ENCODE measurements at places on chromosomes 2 and 18. TPM values are rescaled to one million over a fixed set of nuclear protein-coding genes. Genes with fewer than 3 reads are reported as not detected.
A peak's percentile ranks its signal among the peaks of the same experiment; 100 is the strongest.

Gene REG3G
- total RNA-seq: not detected

Gene CFC1
- total RNA-seq: not detected

Gene GKN2
- not detected for total RNA-seq

Gene PDE1A
- 1.6 TPM for total RNA-seq

Gene NCKAP5
- total RNA-seq: not detected

Gene COL3A1
- 19.3 TPM for total RNA-seq

DNA sequence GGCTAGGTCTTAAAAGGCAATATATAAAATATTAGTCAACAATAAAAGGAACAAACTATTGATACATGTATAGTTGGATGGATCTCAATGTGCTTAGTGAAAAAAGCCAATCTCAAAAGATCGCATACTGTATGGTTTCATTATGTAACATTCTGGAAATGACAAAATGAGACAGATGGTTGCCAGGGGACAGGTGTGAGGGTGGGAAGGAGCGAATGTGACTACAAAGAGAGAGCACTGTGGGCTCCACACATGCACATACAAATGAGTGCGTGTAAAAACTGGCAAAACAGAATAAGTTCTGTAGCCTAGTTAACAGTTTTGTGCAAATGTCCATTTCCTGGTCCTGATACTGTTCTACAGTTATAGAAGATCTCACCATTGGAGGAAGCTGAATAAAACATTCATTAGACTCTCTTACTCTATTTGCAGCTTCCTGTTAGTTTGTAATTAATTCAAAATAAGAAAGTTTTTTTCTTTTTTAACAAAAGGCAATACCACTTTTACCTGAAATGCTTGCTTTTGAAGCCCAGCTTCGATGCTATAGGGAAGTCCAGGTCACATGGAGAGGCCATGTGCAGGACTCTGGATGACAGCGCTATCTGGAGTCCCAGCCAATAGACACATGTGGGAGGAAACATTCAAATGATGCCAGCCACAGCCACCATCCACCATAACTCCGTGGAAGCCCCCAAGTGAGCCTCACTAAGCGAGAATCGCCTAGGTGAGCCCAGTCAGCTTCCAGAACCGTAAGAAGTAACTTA, 21.0 kb upstream of the C2orf80 start:
- DNase-seq: peak; percentile 61

- DNase-seq: no peak
These were observed 45.9 kb downstream of the FAM228A start for GRCh38 chr2:24220554-24221291.

DNA sequence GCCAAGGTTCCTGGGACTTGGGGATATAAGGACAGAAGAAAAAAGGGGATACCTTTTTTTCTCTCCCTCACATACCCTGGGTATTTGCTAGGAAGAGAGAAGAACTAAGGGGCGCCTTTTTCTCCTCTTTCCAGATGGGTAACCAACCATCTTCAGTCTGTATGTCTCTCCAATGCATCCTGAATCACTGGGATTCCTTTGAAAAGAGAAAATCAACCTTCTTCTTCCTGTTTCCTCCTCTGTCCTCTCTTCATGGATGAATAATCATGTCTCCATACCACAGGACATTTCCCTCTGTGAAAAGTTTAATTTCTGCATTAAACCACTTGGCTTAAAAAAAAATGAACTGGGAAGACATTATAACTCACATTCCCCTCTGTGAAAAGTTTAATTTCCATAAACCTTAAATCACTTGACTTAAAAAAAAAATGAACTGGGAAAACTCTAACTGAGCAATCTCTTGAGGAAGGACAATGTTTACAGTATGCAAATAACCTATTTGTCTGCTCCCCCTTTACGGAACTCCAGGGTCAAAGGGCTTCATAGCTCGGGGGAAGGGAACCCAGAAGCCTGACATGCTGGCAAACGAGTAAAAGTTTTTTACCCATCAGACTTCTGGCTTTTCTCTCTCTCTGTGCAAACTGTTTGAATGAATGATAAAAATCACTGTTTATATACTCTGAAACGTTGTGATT, 56.7 kb upstream of the FAM98A start:
- DNase-seq: no peak

DNA sequence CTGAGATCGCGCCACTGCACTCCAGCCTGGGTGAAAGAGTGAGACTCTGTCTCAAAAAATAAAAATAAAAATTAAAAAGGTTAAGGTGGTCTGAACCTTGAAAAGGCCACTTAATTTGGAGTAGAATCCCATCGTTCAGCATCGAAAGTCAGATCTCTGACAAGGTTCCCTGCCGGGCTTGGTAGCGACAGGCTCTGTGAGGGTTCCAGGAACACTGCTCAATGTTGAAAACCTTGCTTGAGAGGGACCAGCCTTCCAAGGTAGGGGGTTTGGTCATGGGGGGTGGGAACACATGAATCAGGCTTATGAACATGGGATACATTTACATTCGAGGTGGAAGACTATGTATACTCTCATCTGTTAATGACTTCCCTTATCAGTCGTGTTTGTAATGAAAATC, 232.2 kb downstream of the FHOD3 start:
- DNase-seq: no peak

DNA sequence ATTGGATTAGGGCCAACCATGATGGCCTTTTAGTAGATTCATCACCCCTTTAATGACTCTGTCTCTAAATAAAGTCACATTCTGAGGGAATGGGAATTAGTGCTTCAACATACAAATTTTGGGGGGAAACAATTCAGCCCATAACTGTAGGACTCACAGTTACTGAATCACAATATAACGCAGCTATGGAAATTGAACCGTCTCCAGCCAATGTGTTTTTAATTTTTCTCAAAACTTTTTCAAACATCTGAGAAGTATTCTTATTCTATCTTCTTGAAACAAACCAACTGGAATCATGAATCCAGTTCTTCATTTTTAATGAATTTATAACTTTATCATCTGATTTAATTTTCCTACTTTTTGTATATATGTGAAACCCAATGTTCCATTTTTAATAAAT, 373.1 kb upstream of the SYT4 start:
- DNase-seq: no peak

DNA sequence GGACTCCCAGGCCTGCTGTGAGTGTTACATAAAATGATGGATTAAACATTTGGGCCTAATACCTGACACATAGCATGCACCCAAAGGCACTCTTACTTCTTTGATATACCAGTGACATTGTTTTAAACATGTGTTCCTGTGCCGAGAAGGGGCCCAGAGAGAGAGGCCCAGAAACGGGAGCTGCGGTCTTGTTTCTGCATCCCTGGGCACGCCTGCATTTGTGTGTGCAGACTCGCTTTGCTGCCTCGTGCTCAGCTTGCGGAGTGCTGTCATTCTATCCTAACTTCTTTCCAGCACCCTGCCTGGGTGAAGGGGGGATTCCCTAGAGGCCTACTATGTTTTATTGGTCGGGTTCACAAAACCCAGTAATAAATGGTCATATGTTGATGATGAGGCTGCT, 666.2 kb upstream of the HS6ST1 start:
- DNase-seq: no peak

DNA sequence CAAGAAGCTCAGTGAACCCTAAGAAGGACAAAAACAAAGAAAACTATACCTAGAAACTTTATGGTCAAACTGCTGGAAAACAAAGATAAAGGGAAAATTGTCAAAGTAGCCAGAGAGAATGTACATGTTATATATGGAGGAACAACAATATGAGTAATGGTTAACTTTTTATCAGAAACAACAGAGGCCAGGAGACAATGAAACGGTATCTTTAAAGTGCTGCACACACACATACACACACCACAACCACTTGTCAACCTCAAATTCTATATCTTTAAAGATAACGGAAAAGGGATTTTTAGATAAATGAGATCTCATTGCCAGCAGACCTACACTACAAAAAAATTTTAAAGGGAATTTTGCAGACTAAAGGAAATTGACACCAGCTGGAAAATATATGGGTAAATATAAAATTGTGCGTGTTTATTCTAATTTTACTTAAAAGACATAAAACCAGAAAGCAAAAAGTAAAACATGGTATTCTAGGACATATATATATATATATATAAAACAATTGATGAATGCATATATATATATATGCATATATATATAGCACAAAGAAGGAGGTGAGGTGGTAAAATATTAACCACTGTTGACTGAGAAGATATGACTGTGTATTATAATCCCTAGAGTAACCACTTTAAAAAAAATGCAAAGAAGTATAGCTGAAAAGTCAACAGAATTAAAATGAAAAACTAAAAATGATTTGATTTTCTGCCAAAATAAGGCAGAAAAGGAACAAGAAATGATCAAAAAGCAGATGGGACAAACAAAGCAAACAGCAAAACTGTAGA, 172.0 kb downstream of the SRBD1 start:
- DNase-seq: no peak

GRCh38 chr2:62219407-62220159, 23.7 kb downstream of the B3GNT2 start:
- DNase-seq: no peak

- DNase-seq: no peak
These were observed 62.7 kb downstream of the FAM168B start for GRCh38 chr2:131030478-131030971.

GRCh38 chr2:177332026-177332991, 60.3 kb upstream of the AGPS start:
- peak; percentile 57 for DNase-seq

- no peak for DNase-seq
These were observed 166.8 kb upstream of the ID2 start for GRCh38 chr2:8514796-8515758.

All from SJCRH30 (cell line).